ENCODE measurements at places on chromosomes 3 and 15.

GRCh38 chr15:50458348-50459112 is 34.3 kb downstream of the USP8 start:
- DNase-seq = no peak

- no peak for DNase-seq
Observed at GRCh38 chr3:180631317-180631716, 29.4 kb downstream of the TTC14 start.

DNA sequence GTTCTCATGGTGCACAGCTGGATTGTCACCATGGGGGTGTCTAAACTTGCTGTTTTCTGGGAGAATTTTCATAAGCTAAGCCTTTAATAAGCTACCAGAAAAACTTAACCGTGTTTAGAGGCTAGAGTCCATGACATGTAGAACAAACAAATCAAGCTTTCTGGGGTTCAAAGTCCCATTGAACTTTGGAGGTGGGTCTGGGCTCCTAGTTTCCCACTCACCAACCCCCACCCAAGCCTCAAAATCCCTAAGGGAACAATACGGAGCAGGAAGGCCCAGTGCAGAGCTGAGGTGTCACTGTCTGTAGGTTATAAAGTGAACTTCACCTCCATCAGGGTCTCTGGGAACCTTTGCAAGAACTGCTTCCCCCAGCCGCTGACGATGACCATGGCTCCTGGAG is 25.5 kb downstream of the RTP1 start:
- DNase-seq = no peak

DNA sequence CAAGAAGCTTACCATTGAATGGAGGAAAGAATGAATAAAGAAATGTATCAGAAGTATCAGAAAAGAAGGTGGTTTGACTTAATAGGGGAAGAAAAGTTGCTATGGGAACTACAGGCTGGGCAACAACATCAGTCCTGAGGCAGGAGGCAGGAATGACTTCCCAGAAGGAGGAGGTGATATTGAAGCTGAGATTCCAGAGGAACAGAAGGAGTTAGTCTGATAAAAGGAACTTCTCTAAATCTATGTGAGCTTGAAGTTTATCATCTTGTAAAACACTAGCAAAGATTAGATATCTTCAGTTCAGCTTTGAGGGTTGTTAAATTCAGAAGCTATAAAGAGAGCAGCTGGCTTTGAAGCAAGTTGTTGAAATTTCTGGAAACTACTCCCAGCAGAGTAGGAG is 213.3 kb upstream of the THRB start:
- DNase-seq = no peak

- no peak for DNase-seq
Observed at GRCh38 chr3:179438841-179439240, 12.4 kb downstream of the GNB4 start.

DNA sequence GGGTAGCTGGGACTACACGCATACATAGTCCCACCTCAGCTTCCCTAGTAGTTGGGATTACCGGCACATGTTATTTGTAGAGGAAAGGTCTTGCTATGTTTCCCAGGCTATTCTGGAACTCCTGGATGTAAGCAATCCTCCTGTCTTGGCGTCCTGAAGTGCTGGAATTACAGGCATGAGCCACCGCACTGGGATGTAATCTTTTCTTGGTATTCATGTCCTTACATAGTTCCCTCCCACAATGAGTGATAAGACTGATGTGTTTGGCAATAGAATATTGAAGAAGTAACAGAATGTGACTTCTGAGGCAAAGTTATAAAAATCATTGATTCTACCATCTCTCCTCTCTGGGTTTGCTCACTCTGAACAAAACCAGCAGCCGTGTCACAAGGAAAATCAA is 22.7 kb upstream of the ALCAM start:
- no peak for DNase-seq

GRCh38 chr15:89015412-89016097 is 72.7 kb upstream of the ABHD2 start:
- no peak for DNase-seq

GRCh38 chr3:95994338-95994737 is 820.1 kb upstream of the EPHA6 start:
- no peak for DNase-seq

- no peak for DNase-seq
Observed at GRCh38 chr3:56059731-56060130, 408.5 kb downstream of the ERC2 start.

All from NCI-H2081 (cell line).